ENCODE measurements at places on chromosomes 13 and 19. TPM values are rescaled to one million over a fixed set of nuclear protein-coding genes. Genes with fewer than 3 reads are reported as not detected.

Gene ACER1
- polyA plus RNA-seq, result not detected

Gene IFT88
- 5.4 TPM for polyA plus RNA-seq

Gene CYSLTR2
- polyA plus RNA-seq, result 2.0 TPM

Gene DHDH
- 0.30 TPM for polyA plus RNA-seq

Gene PABPC3
- 0.22 TPM for polyA plus RNA-seq

Gene NPAS1
- 0.15 TPM for polyA plus RNA-seq

Gene WASF3
- polyA plus RNA-seq, result 45.7 TPM
